ENCODE measurements at places on chromosomes 6 and 20.

- DNase-seq: peak; percentile 68
Measured at GRCh38 chr6:31729979-31730630, 1.0 kb upstream of the DDAH2 start.

DNA sequence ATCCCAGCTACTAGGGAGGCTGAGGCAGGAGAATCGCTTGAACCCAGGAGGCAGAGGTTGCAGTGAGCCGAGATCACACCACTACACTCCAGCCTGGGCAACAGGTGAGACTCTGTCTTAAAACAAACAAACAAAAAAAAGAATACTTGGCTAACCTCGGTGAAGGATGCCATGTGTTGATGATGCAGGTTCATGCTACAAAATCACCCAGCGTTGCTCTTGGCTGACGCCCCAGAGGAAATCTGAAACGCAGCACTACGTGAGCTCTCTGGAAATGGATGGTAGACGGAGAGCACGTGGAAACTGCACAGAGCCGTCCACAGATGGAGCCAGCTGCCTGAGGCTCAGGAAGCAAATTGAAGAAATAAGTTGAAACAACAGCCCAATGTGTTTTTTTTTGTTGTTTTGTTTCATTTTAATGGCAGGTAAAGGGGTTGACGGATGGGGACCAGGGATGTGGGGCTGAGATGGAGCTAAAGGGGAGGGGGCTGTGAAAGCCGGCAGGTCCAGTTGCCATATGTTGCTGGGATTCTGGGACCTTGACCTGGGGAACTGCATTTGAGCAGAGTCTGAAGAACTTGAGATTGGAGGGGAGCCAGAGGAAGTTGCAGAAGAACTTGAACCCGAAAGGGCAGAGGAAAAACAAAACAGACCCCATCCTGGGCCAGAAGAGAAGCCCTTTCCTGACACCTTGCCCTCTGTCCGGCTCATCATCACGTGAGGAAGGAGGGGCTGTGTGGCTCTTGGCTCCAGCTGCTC lies 12.8 kb upstream of the MANBAL start:
- no peak for DNase-seq

GRCh38 chr6:107115695-107116327 lies 496 bp upstream of the BEND3 start:
- DNase-seq: peak; percentile 37

DNA sequence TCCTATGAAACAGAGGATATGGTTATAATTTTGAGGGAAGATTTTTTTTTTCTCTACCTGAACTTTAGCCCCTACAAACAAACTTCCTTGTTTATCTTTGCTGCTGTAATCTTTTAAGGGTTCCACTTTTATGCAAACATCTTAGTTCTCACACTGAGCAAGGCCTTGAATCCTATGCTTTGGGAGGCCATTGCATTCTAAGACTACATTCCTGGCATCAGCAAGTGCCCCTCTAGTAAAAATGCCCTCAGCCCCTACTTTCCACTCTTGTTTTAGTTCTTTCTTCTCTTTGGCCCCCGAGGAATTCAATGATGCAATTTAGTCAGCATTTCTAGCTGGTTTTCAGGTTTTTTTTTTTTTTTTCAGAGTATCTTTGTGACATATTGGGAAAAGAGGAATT lies 8.1 kb upstream of the AHI1 start:
- DNase-seq: no peak

DNA sequence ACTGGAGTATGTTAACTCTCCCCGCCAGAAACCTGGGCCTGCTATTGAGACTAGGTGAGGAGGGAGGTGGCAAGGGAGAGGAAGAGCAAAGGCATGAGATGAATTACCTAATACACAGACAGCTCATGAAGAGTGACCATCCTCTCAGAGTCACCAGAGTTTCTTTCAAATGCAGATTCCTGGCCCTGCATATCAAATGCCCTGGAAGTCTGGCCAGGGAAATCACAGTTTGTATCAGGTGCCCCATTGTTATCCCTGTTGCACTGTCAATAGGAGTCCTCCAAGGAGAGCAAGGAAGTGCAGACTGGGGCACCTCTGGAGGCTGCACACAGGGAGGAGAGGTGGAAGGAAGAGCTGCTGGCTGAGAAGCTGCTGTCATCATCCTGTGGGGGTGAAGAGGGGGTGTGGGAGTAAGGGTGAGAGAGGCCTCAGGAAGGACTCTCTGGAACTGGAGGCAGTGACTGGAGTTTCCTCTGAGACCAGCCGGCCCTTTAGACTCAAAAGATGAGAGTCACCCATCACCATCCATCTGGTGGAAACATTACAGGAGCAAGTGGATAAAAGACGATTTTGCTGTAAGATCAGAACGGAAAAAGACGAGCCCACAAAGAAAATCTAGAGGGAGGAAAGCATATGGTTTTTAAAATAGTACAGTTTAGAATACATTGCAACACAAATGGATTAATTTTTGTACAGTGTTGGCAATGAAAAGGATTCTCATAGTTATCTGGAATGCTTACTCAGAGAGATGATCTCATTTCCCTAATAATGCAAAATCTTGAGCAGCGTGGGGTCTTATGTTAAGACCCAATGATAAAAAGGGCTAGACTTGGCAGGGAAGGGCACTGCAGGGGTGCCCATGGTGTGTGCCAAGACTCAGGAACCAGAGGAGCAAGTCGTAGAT lies 268.1 kb downstream of the UST start:
- no peak for DNase-seq

GRCh38 chr20:19661717-19662636 lies 96.1 kb upstream of the RIN2 start:
- DNase-seq: peak; percentile 24

GRCh38 chr6:37149745-37150144 lies 20.2 kb upstream of the PIM1 start:
- no peak for DNase-seq

- DNase-seq: peak; percentile 45
Measured at GRCh38 chr6:27894839-27895762, 17.1 kb downstream of the OR2B2 start.

DNA sequence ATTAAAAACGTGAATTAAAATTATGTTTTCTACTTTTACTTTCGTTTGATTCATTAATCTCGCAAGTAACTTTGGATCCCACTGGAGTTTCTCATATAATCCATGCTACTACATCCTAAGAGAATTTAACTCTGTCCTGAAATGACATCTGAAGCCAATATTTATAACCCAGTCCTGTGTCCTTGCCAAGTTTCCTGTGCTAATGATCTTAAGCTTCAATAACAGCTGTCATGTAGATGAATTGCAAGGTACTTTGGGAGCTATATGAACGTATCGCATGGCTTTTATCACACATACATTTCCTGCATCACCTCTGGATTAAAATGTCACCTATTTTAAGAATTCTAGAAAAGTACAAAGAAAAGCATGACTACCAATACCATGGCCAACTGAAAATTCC lies 833.8 kb upstream of the CITED2 start:
- DNase-seq: no peak

GRCh38 chr6:73791336-73791735 lies 95.3 kb downstream of the CD109 start:
- no peak for DNase-seq
